Progenitor cell of endocrine pancreas (in vitro differentiated cells): ENCODE measurements at places on chromosomes 1 and 21.

DNA sequence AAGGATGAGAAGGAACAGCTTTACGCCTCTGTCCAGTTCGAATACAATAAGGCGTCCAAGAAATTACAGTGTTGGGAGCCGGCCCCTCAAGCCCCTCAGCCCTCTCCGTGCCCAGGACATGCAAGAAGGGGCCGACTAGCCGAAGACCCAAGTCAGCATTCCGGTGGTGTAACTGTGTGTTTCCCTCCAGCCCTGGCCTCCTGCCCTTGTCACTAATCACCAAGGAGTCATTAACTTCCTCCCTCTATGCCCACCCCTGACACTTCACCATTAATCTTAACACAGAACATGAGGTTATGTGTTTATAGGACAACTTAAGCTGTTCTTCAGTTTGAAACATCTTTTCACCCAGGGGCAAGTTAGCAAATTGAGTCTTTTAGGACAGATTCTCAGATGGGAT lies 16.4 kb upstream of the C4BPB start:
- H3K4me1 ChIP-seq: no peaks in the 10 kb centered on the region
- H3K27ac ChIP-seq: no peak overlapping the region
- H3K27me3 ChIP-seq: no peaks in the 10 kb centered on the region
- H3K36me3 ChIP-seq: peaks cover 4% of the 10 kb centered on the region
- DNase-seq: no peak

GRCh38 chr21:39156024-39156423 lies 27.2 kb downstream of the PSMG1 start:
- no peak for DNase-seq
- no peak overlapping the region for H3K4me3 ChIP-seq
- no peak overlapping the region for H3K27ac ChIP-seq
- H3K36me3 ChIP-seq: no peaks in the 10 kb centered on the region
- H3K27me3 ChIP-seq: peaks cover 3% of the 10 kb centered on the region

DNA sequence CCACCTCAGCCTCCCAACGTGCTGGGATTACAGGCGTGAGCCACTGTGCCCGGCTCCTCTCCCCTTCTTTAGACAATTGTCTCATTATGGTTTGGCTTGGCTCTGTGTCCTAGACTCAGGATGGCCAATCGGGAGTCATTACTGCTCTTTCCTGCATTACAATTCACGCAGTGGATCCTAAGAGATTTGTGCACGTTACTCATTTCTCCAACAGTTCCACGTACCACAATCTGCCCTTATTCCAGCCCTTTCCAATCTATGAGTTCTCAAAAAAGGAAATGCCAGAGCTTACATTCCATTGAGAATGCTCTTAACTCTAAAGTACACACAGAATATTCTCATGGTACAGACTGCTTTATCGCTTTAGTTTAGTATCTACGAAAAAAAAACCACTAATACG lies 357.0 kb downstream of the GPATCH2 start:
- no peak overlapping the region for H3K4me3 ChIP-seq
- H3K27me3 ChIP-seq: peaks cover 92% of the 10 kb centered on the region
- H3K27ac ChIP-seq: no peak overlapping the region
- peaks cover 4% of the 10 kb centered on the region for H3K4me1 ChIP-seq
- DNase-seq: no peak

DNA sequence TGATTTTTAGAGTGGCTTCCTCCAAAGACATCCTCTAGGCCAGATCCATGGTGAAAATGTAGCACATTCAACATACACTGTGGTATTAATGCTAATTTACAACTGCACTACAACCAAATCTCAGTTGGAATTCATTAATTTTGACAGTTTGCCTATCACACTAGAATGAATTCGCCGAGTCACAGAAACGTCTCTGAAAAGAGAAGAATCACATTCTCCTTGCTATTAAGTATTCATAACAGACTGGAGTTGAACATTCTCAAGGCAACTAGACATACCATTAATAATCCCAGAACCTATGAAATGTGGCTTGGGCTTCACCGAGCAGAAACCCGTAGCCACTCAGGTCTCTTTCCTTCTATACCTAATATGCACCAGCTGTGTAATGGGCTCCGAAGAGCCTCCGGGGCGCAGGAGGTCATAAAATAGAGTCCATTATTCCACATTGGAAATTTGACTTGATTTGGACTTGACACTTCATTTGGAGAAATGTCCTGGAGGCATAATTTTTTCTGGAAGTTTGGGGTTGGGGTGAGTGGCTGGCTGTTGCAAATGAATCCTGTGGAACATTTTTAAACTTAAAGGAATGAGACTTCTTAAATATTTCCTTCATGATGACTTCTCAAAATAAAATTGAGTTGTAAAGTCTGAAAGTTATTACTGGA lies 117.1 kb downstream of the DSCAM start:
- H3K27me3 ChIP-seq: peaks cover 3% of the 10 kb centered on the region
- no peak overlapping the region for H3K4me3 ChIP-seq
- H3K4me1 ChIP-seq: peaks cover 4% of the 10 kb centered on the region
- DNase-seq: no peak
- H3K27ac ChIP-seq: no peak overlapping the region

- peaks cover 61% of the 10 kb centered on the region for H3K27me3 ChIP-seq
- H3K4me1 ChIP-seq: peaks cover 8% of the 10 kb centered on the region
- H3K36me3 ChIP-seq: no peaks in the 10 kb centered on the region
- H3K4me3 ChIP-seq: no peak overlapping the region
Measured at GRCh38 chr1:17520041-17520440, 19.5 kb upstream of the ARHGEF10L start.

DNA sequence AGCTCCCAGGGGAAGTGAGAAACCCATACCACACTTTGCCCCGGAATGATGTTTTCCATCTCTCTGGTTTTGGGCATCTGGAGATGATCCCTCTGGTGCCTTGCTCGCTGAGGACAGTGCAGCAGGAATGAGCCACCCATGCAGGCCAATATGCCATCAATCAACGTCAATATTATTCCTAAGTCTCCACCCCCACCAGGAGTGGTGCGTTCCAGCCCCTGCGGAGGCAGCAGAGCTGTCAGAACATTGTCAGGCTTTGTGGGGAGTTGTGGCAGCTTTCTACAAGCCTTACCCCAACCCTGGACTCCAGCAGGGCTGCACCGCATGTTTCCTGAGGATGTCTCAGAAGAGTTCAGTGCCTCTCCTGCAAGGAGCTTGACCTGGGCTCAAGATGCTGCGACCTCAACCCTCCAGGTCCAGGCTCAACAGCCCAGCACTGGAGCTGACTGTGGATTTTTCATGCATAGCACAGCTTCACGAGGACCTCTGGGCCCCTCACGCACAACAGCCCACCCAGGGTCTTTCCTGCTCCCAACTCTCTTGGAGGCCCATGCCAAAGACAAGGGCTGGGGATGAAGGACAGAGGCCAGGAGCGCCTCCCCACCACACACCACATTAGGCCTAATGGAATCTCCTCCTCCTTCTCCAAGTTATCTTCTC lies 67.5 kb downstream of the PSMG1 start:
- H3K27ac ChIP-seq: no peak overlapping the region
- H3K4me3 ChIP-seq: no peak overlapping the region
- H3K27me3 ChIP-seq: peaks cover 3% of the 10 kb centered on the region
- no peaks in the 10 kb centered on the region for H3K36me3 ChIP-seq
- no peaks in the 10 kb centered on the region for H3K4me1 ChIP-seq
- no peak for DNase-seq
